ENCODE measurements at places on chromosomes 6 and 20. TPM values are rescaled to one million over a fixed set of nuclear protein-coding genes. Genes with fewer than 3 reads are reported as not detected.

DNA sequence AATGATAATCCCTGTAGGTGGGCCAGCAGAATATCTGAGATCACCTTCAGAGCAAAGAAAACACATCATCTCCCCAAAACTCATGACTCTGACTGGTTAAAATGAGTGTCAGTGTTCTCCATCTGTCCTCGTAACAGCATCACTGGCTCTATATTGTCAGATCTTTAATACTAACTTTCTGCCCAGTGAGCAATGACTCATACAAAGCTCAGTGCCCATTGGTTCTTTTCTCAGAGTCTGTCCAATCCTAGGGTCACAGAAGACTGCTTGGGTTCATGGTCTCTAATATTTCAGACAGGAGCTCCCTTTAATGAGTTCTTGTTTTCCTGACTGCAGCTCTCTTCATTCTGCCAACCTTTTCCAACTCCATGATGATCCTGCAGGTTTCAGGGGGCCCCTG lies 36.4 kb downstream of the HLA-DPB1 start:
- H3K4me1 ChIP-seq, result no peaks in the 10 kb centered on the region
- H3K27ac ChIP-seq, result no peak overlapping the region
- no peak overlapping the region for H3K4me3 ChIP-seq
- H3K36me3 ChIP-seq, result no peaks in the 10 kb centered on the region

GRCh38 chr6:92122746-92123145 lies 1296.6 kb downstream of the EPHA7 start:
- peaks cover 10% of the 10 kb centered on the region for H3K4me1 ChIP-seq
- H3K4me3 ChIP-seq, result no peak overlapping the region
- no peaks in the 10 kb centered on the region for H3K36me3 ChIP-seq

GRCh38 chr6:31308050-31308844 lies 36.4 kb upstream of the HLA-C start:
- H3K27me3 ChIP-seq, result 0 out of 2 replicates have a peak, but pooled peaks cover 3% of the 10 kb centered on the region
- H3K4me1 ChIP-seq, result no peaks in the 10 kb centered on the region
- H3K4me3 ChIP-seq, result no peak overlapping the region
- DNase-seq, result no peak
- H3K27ac ChIP-seq, result no peak overlapping the region
- H3K36me3 ChIP-seq, result no peaks in the 10 kb centered on the region

DNA sequence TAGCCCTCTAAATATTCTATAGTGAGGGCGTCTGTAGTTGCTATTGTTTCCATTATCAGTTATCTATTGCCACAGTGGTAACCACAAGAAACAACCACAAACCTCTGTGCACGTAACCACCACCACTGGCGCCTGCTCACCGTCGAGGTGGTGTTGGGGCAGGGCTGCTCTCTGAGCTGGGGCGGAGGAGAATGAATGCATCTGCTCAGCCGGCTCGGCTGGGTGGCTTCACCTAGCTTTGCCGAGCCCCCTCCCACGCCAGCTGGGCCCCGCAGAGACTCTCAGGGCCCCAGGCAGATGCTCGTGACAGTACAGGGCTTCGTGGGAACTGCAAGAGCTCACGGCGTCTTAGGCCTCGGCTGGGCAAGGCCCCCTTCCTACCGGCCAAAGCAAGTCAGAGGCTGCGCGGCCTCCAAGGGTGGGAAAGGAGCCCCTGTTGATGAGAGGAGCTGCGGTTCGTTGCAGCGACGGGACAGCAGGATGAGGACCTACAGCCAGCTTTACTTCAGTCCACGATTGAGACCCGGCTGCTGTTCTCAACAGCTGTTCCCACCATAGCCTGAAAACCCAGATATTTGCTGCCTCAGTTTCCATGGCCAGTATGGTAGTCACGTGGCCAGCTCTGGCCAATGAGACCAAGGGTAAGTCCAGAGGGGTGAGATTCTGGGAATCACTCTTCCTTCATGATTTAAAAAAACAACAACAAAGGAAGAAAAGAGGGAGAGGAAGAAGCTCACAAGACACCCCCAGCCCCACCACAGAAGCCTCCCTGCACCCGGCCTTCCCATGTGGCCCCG lies 120.2 kb upstream of the AFDN start:
- 0 out of 2 replicates have a peak, but pooled peaks cover 4% of the 10 kb centered on the region for H3K4me1 ChIP-seq
- H3K27me3 ChIP-seq, result 0 out of 2 replicates have a peak, but pooled peaks cover 4% of the 10 kb centered on the region
- no peaks in the 10 kb centered on the region for H3K36me3 ChIP-seq
- no peak overlapping the region for H3K27ac ChIP-seq

DNA sequence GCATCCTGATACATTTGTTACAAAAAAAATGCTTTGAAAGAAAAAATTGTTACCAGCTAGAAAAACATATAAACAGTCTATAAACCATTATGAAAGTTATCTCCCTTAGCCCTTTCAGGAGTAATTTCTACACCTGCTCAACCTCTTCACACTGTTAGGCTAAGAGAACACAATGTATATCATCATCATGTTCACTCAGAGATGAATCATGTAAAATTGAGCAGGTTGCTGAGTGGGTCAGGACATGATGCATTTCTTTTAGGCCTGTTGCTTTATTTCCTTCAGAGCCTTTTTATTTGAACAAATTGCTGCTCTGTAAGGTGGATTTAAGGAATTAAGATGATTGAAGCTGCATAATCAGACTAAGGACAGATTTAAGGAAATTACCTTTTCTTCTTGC lies 531.3 kb upstream of the MAN1A1 start:
- no peaks in the 10 kb centered on the region for H3K27me3 ChIP-seq
- no peak overlapping the region for H3K4me3 ChIP-seq
- no peak for DNase-seq
- no peaks in the 10 kb centered on the region for H3K36me3 ChIP-seq
- H3K27ac ChIP-seq, result no peak overlapping the region

The CLIC5 gene
- 0.06 TPM for total RNA-seq

GRCh38 chr20:834151-834746 lies 734 bp downstream of the FAM110A start:
- no peaks in the 10 kb centered on the region for H3K27me3 ChIP-seq
- peaks cover 28% of the 10 kb centered on the region for H3K4me1 ChIP-seq
- H3K4me3 ChIP-seq, result peak overlapping the region; percentile 90
- H3K27ac ChIP-seq, result peak overlapping the region; percentile 95

- no peak overlapping the region for H3K27ac ChIP-seq
- no peaks in the 10 kb centered on the region for H3K36me3 ChIP-seq
- H3K27me3 ChIP-seq, result 0 out of 2 replicates have a peak, but pooled peaks cover 6% of the 10 kb centered on the region
- H3K4me3 ChIP-seq, result no peak overlapping the region
- peaks cover 5% of the 10 kb centered on the region for H3K4me1 ChIP-seq
- DNase-seq, result peak; percentile 72
Observed at GRCh38 chr20:12570371-12570770, 438.4 kb upstream of the SPTLC3 start.

DNA sequence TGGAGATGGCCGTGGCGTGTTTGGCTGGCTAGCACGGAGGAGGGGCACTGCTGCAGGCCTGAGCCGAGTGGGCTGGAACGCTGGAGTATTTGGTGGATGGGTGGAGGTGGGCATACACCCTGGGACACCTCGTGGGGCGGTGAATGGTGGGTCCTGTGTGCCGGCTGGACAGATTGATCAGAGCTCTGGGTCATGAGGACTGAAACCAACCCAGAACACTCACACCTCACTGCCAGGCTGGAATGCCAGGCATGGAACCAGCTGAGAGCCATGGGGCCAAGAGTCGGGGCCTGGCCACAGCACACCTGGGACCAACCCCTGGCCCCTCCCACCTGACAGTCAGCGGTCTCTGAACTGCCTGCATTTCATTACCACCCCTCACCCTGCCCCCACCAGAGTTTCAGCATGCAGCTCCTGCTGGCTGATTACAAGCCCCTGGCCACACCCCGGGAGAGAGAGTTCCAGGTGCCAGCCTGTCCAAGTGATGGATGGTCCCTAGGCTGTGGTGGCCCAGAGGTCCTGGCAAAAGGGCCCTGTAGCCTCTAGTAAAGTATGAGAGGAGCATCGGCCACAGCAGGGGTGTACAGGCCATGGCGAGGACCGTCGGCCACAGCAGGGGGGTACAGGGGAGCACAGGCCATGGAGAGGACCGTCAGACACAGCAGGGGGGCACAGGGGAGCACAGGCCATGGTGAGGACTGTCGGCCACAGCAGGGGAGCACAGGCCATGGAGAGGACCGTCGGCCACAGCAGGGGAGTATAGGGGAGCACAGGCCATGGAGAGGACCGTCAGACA lies 3.3 kb downstream of the NPBWR2 start:
- no peak overlapping the region for H3K27ac ChIP-seq
- no peaks in the 10 kb centered on the region for H3K36me3 ChIP-seq
- no peak for DNase-seq
- H3K4me3 ChIP-seq, result no peak overlapping the region

DNA sequence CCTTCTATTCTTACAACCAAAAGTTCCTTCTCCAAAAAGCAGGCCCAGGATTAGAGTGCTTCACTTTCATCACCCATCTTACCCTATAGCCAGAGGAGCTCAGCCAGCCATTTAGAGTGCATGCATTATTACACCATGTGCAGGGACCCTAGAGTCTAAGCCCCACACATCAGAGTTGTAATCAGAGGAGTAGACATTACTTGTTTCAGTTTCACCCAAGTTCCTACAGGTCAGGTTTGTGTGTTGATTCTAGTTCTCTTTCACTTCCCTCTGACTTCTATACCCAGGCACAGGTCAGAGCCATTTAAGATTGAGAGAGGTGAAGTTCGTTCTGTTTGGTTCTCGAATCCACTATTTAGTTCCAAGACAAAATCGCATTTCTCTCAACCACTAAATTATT lies 16.3 kb upstream of the ARFGEF3 start:
- H3K4me3 ChIP-seq, result no peak overlapping the region
- DNase-seq, result no peak
- no peaks in the 10 kb centered on the region for H3K27me3 ChIP-seq
- H3K27ac ChIP-seq, result no peak overlapping the region

DNA sequence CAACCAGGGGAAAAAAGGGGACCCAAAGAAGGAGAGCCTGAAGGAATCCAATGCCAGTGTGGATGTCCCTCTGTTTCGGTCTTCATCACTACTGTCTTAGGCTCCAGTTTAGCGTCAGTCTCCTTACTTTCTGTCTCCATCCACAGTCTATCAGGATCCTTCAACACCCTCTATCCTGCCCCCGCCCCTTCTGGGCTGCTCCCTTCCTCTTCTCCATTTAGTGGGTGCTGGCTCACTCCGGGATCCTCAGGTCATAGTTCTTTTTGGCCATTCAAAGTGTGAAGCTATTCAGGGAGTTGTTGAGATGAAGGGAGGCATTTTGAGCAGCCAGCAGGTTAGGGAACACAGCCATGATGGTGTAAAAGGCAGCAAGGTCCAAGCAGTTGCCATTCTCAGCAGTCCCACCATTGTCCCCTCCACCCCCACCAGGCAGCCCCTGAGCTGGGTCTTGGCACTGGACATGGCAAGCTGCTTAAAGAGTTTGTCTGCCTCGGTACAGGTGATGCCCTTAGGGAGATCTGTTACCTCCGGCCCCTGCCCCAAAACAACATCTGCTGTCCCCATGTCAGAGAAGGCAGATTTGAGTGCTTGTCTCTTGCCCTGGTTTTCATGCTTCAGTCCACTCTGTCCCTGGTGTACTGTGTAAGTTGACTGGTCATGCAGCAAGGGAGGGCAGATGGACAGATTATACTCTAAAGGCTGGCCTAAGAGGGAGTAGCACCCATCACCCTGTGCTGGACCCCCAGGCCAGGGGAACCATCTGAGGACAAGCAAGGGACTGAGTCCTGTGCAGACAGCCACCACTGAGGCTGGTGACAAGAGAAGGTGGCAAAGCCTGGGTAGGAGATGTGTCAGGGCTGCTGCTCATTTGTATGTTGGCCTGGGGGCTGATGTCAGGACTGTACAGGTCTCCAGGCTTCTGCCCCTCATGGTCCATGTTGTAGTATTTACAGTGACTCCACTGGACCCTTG lies 842.0 kb downstream of the HACE1 start:
- no peak overlapping the region for H3K27ac ChIP-seq
- H3K36me3 ChIP-seq, result no peaks in the 10 kb centered on the region
- H3K27me3 ChIP-seq, result no peaks in the 10 kb centered on the region

GRCh38 chr20:59024111-59024530 lies 4.9 kb downstream of the TUBB1 start:
- H3K4me1 ChIP-seq, result peaks cover 22% of the 10 kb centered on the region
- H3K36me3 ChIP-seq, result peaks cover 69% of the 10 kb centered on the region
- DNase-seq, result no peak

- no peaks in the 10 kb centered on the region for H3K27me3 ChIP-seq
- H3K4me1 ChIP-seq, result no peaks in the 10 kb centered on the region
- H3K27ac ChIP-seq, result no peak overlapping the region
- no peak for DNase-seq
- H3K36me3 ChIP-seq, result no peaks in the 10 kb centered on the region
Observed at GRCh38 chr20:13857961-13858360, 73.1 kb downstream of the NDUFAF5 start.

All from SJCRH30 (cell line).